ENCODE measurements at places on chromosomes 6 and 20.

DNA sequence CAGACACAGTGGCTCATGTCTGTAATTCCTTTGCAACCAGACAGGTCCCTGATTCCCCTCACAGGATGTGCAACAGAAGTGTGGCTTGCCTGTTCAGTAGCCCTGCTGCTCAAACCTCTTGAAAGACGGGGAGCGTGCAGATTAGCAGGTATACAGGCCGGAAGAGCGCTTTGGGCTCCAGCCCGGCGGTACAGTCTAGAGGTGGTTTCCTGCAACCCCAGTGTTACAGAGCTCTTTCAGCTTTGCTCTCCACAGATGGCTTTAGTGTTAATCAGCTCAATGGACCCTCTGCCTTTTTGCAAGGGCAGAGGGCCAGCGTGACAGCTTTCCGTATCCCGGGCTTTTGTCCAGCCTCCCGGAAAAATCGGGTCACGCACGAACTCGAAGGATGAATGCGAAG is 67.2 kb upstream of the TNFRSF21 start:
- no peak for DNase-seq

DNA sequence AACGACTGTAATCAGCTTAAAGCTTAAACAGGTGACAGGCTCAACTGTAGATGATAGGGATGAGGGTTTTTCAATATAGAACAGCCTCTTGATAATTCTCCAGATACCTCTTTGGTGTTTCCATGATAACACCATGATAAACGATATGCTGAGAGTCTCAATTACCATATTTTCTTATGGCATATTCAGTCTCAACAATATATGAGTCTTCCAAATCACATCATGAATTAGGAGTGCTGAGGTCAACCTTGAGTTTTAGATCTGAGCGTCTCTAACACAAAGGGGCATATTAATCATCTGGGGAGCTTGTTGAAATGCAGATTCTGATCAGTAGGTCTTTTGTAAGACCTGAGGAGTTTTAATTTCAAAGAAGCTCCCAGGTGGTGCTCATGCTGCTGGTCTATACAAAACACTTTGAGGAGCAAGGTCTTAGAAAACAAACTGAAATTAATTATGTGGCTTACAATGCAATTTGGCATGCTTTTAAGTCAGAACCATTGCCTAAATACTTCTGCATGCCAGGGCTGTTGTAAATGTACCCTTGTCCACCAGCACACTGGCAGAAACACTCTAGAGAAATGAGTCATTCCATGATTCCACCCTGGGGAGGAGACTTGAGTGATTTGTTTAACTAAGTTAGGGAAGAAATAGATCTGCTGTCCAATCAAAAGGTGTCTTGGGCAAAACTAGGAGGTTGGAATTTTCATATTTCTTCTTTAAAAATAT is 49.6 kb downstream of the PTCHD4 start:
- no peak for DNase-seq

DNA sequence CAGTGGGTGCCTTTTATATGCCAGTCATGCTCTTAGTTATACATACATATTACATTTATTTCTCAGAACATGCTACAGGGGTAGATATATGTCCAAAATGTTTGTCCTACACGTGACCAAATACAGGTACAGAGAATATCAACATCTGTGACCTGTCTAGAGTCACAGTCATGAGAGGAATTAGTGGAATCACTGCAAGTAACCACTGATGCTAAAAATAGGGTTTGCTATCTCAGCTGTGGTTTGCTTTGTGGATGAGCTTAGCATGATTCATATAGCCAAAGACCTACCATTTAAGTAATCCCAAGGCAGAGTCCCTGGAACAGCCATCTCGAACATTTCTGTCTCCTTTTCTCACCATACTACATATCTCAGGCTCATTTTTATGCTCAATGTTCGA is 32.3 kb downstream of the GSTA3 start:
- DNase-seq: no peak

- no peak for DNase-seq
Observed at GRCh38 chr6:81561071-81561564, 191.4 kb downstream of the TENT5A start.

DNA sequence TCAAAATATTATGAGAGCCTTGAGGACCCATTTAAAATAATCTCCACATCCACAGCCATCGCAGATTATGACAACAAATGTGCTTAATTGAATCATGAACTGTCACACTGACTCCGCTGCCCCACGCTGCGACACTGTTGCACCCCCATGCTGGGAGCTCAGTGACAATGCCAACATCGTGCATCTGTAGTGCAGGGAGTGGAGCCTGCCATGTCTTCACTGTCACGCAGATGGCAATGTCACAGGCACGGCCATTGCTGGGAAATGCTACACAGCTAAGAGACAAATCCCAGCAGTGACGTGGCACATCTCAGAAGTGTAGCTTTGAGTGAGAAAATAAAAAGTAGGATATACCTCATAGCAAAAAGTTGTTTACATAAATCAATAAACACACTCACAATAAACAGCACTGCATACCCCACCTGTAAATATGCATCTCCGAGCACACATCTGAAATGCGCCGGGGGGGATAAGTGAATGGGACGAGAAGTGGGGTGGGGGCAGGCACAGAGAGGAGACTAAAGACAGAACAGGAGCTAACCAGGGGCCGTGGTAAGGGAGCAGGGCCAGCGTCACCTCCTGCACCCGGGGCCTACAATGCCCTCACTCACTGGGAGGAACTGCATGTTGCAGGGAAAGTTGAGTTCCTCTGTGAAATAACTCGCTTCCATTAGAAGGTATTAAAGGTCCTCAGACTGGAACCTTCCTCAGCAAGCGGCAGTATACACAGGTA is 349.9 kb downstream of the THBS2 start:
- no peak for DNase-seq

Measured in activated T-cell treated with anti-CD3 and anti-CD28 coated beads, Interleukin-2, amount 50 U/mL, for 48 hours (primary cell).